NCI-H1930 (cell line): ENCODE measurements at places on chromosomes 4 and X.

DNA sequence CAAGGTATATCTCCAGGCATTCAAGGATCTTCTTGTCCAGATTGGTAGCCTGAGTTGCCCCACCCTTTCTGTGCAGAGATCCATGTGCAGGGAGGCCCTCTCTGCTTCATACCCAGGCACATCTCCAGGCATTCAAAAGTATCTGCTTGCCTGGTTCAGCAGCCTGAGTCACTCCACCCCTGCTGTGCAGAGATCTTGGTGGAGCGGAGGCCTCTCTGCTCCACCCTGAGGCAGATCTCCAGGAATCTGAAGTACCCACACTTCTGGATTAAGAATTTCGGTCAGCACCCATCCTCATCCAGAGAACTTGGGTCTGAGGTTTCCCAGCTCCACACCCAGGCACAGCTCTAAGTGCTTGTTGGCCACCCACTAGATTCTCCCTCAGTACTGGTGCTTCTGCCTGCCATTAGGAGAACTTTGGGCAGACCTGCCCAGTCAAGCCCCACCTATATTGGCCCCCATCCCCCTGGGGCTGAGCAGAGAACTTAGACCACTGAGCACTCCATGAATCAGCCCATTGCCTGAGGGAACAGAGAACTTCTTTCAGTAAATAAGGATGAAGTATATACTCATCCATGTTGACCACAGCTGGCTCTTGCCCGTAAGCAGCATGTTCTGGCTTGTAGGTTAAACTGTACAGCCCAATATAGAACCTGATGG, 199.5 kb upstream of the ZCCHC13 start:
- no peak for DNase-seq

DNA sequence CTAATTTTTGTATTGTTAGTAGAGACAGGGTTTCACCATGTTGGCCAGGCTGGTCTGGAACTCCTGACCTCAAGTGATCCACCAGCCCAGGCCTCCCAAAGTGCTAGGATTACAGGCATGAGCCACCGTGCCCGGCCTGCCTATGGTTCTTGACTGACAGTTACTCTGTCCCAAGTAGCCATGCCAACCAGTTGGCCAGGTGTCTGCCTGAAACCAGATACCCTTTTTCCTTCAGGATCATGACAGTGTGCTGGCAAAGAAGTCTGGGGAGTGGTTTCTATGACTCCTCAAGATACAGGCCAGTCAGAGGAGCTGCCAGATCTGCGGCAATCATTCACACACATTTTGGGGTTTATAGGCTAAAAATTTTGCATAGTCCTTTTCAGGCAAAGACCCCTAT, 1.7 kb upstream of the LAS1L start:
- no peak for DNase-seq

- DNase-seq = no peak
Measured at GRCh38 chr4:2068198-2068470, 9.0 kb downstream of the NAT8L start.

GRCh38 chr4:30716681-30717207, 3.4 kb upstream of the PCDH7 start:
- DNase-seq = no peak

DNA sequence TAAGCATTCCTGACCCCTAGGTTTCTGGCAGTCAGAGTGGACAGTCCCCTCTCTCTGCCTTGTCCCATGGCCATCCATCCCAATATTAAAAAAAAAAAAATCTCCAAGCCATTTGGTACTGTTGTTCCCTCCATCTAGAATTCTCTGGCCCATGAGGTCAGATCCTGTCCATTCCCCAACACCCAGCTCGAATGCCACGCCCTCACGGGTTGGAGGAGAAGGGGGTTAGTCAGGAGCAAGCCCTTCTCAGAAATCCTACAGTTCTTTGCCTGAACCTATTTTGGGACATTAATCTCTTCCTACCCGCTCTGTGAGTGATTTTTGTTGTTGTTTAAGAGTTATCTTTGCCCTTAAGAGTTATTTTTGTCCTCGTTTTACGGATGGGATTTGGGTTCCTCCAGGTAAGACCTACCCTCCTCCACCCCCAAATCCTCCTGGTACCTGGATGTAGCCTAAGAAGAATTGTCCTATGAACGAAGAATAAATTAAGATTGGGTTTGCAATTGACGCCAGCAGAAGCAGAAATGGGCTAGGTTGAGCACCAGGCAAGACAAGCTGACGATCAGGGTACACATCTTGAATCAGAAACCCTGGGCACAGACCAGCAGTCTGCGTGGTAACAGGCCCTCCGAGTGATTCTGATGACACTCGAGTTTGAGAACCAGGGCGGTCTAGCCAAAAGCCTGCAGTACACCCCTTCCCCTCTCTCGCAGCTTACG, 977 bp downstream of the RNF175 start:
- DNase-seq = no peak

DNA sequence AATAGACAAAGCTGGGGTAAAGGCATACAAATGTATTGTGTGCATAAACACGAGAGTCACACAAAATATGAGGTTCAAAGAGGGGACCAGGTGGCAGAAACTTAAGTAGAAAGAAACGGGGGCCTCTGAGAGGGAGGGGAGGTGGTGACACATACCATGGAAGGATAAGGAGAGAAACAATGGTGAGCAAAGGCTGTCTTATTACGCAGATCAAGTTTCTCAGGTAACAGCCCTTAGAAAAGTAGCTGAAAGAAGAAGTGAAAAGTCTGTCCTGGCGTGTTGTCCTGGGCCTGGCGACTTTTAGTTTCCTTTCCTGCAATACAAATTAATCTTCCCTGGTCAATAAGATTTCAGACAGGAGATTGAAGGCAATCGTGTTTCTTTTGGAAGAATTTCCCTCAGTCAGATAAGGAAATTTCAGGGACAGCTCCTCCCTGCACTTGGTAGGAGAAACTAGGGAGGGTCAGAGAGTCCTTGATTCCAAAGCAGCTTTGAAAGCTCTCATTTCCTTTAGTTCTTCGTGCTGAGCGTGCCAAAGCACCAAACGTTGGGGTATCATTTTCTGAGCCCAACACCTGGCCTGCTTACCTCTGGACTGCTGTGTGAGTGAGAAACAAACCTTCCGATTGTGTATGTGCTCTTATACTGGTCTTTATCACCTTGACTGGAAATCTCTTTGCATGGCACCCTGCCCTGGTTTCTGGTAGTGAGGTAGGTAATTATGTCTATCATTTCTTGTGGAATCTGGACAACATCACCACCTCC, 676.7 kb upstream of the LCORL start:
- no peak for DNase-seq

- DNase-seq = no peak
Measured at GRCh38 chrX:53476371-53476770, 42.2 kb upstream of the HSD17B10 start.

DNA sequence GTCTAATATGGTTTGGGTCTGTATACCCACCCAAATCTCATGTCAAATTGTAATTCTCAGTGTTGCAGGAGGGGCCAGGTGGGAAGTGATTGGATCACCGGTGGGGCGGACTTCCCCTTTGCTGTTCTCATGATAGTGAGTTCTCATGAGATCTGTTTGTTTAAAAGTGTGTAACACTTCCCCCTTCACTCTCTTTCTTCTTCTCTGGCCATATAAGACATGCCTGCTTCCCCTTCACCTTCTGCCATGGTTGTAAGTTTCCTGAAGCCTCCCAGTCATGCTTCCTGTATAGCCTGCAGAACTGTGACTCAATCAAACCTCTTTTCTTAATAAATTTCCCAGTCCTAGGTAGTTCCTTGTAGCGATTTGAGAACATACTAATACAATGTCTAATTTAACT, 19.7 kb upstream of the SCRG1 start:
- no peak for DNase-seq

- DNase-seq = no peak
Measured at GRCh38 chr4:110869114-110869513, 246.2 kb upstream of the PITX2 start.

DNA sequence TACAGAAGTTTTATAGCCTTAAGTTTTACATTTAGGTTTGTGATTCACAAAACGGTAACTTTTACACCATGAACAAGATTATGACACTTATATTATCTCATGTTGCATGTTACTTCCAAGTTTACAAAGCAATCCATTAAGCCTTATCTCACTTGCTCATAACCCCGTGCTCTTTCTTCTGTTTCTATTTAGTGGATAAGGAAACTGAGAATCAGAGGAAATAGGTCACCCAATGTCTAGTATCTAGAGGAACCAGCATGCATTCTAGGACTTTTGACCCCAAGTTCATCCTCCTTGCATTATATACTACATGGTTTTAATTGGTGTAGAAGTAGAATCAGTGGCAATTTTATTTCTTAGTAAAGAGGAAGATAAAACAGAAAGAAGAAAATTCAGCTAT, 67.0 kb upstream of the ANXA3 start:
- no peak for DNase-seq

GRCh38 chr4:17142232-17142711, 243.8 kb upstream of the LDB2 start:
- no peak for DNase-seq

GRCh38 chrX:24846550-24847150, 152.9 kb downstream of the POLA1 start:
- peak; percentile 47 for DNase-seq

DNA sequence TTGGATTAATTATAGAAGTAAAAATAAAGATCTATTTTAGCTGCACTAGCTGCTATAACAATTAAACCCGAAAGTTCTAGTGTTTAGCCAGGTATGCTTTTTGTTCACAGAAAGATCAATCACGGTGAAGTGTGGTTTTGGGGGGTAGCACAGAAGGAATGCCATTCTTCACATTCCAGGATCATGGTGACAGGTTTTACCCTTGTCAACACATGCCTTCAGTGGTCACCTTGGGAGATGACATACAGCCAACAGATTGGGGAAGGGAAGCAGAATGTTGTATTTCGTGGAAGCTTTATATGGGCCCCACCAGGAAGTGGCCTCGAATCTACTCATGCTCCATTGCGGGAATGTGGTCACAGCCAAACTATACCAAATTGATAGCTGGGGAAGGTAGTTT, 753.6 kb downstream of the RAPGEF2 start:
- DNase-seq = no peak

GRCh38 chrX:28693101-28693500, 105.9 kb downstream of the IL1RAPL1 start:
- DNase-seq = no peak

DNA sequence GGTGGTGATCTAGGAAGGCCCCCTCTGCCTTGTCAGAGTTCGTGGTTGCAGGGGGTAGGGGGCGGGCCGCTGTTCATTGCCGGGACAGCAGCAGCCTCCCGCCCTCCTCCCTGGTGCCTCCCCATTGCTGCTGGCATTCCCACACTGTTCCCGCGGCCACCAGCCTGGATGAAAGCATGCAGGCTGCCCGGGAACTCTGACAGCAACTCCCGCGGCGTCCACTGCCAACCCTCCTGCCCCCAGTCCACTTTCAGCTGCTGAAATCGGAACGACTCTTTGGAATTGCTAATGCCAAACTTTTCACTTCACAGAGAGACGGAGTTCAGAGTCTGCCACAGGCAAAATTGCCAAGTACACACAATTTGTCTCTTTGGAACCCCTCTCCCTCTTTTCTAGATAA, 121.9 kb downstream of the BEND2 start:
- no peak for DNase-seq

- DNase-seq = no peak
Measured at GRCh38 chr4:99102634-99103033, 14.0 kb upstream of the ADH5 start.
